ENCODE measurements at places on chromosomes 1 and 21.

GRCh38 chr1:51648180-51649109, 31.6 kb downstream of the OSBPL9 start:
- DNase-seq = peak; percentile 95

DNA sequence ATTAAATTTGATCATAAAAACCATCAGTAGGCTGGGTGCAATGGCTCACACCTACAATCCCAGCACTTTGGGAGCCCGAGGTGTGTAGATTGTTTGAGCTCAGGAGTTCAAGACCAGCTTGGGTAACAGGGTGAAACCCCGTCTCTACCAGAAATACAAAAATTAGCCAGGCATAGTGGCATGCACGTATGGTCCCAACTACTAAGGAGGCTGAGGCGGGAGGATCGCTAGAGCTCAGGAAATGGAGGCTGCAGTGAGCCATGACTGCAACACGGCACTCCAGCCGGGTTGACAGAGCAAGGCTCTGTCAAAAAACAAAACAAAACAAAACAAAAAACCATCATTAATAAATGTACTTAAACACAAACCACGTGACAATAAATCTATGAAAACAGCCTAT, 61.0 kb downstream of the ARID4B start:
- DNase-seq = no peak

- peak; percentile 97 for DNase-seq
Measured at GRCh38 chr1:43969746-43970466, at the start of gene DPH2. Gene DPH2 (plus strand): TSS chr1:43970010. CDS start chr1:43970176, 166 bp downstream.

DNA sequence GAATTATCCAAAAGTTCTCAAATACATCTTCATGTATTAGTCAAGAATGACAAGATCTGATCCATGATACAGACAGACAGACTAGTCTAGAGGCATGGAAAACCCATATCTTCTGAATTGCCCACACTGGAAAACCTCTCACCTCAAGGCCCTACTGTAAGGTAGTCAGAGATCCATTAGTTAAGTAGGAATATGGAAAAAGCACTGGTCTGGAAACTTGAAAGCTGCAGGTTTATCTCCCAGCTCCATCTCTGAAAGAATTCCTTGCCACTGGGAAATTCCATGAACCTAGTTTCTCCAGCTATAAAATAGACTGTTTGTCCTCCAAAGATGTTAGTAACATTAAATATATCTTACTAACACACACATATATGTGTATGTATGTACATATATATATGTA, 169.2 kb downstream of the AKT3 start:
- no peak for DNase-seq

Measured in NCI-H226 (cell line).